C1 segment of cervical spinal cord (tissue), 14 donors: ENCODE measurements at places on chromosomes 6 and 20.

- DNase-seq: no peak
These were observed 205.3 kb downstream of the THBS2 start for GRCh38 chr6:169048185-169048864.

GRCh38 chr6:158757753-158758090 lies 61.4 kb downstream of the EZR start:
- DNase-seq: no peak

GRCh38 chr6:31366693-31367470 lies 9.9 kb upstream of the HLA-B start:
- DNase-seq: peak; percentile 44

- no peak for DNase-seq
These were observed 839.9 kb downstream of the MAFB start for GRCh38 chr20:39849171-39849570.

DNA sequence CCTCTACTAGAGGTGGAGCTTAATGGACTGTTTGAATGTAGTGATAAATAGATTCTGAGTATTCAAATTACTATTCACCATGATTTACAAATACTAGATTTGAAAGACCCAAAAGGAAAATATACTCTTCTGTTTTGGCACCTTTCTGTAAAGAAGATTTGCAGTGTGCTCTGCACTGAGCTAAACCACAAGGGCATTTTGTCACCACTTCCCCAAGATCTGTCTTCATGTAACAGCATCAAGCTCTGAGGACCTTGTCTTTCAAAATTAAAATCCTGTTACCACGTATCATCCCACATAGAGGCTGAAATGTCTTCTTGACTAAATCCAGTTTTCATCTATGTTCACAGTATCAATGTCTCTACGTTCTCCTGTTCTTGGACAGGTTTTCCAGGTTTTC lies 3.3 kb upstream of the PGK2 start:
- DNase-seq: no peak

- DNase-seq: no peak
These were observed 11.6 kb upstream of the MAN1A1 start for GRCh38 chr6:119361209-119361608.

- peak; percentile 85 for DNase-seq
These were observed 161.4 kb downstream of the TBXT start for GRCh38 chr6:166005944-166006899.

- no peak for DNase-seq
These were observed 202.5 kb downstream of the TFAP2B start for GRCh38 chr6:51021171-51021570.

DNA sequence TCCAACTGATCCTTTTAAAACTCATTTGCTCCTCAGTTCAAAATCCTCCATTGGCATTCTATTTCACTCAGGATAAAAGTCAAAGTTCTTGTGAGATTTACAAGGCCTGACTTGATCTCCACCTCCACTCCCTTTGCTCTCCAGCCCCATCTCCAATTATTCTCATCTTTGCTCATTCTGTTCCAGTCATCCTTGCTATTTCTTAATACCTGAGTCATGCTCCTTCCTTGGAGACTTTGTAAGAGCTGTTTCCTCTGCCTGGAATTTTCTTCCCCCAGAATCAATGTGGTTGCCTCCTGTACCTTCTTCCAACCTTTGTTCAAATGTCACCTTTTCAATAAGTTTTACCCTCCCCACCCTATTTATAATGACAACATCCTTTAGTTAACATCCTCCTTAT lies 373.5 kb downstream of the HTR1B start:
- DNase-seq: no peak

GRCh38 chr6:119395192-119395591 lies 45.6 kb upstream of the MAN1A1 start:
- no peak for DNase-seq

DNA sequence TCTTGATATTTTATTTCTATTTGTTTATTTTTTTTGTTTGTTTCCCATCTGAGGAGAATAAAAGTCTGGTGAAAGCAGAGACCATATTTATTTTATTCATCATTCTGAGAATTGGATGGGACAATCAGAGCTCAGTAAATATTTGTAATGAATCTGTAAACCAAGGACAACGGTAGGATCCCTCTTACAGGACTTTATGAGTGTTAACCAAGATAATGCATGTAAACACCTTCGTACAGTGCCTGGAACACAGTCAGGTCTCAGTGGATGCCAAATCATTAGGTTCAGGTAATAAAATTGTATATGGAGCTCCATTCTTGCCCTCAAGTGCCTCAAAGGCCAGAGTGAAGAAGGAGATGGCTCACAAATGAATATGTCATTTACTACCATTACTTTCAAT lies 288.7 kb downstream of the PAX1 start:
- no peak for DNase-seq

DNA sequence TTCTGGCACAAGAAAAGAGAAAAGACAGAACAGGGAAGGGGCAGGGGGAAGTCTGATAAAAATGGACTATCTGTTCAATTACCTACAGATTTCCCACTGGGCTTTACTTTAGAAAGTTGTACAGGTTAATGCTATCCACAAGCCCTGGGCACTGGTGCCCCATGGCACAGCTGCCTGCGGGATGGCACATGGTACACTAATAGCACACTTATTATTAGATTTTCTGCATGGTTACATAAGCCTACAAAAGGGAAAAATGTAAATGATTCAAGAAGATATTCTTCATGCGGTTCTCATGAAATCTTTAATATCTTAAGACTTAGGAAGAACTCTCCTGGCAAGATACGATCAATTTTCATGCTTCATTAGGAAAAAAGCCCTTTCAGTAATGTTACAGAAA lies 137.5 kb downstream of the GMPR start:
- DNase-seq: no peak

GRCh38 chr20:22411627-22412450 lies 172.5 kb downstream of the FOXA2 start:
- no peak for DNase-seq

DNA sequence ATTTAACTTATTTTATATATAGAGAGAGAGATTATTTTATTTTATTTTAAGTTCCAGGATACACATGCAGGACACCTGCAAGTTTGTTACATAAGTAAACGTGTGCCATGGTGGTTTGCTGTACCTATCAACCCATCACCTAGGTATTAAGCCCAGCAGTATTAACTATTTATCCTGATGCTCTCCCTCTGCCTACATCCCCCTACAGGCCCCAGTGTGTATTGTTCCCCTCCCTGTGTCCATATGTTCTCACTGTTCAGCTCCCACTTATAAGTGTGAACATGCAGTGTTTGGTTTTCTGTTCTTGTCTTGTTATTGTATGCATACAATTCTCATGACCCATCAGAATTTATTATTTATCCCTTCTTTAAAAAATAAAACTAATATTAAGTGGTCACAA lies 34.6 kb downstream of the FKBP1C start:
- no peak for DNase-seq

DNA sequence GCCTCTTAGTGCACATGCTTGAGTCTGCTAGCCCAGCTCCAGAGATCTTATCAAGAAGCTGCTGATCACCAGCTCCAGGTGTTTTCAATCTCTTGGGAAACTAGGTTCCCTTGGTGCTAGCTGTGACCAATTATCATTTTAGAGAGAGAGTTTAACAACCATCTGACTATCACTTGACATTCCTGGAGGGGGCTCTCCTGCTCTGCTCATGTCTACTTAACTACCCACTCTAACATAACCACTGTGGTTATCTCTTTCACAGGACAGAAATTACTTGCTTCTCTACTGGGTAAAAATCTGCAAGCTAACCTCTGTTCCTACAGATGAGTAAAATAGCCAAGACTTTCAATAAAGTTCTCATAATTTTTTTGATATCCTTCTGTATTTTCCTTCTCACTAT lies 823.4 kb upstream of the GJE1 start:
- no peak for DNase-seq

DNA sequence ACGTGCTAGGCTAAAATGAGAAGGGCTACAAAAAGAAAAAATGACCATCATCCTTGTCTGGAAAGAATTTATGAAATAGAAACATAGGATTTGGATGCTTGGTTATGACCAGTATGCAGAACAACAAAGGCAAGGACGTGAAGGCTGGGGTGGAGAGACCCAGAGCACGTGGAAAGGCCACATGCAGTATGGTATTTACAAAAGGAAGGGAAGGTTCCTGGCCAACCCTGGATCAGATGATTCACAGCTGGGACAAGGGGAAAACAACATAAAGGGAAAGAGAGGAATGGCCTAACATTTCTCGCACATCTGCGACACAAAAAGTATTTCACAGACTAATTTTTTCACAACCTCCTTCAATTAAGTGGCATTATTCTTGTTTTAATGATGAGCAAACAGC lies 8.2 kb downstream of the STX7 start:
- no peak for DNase-seq

DNA sequence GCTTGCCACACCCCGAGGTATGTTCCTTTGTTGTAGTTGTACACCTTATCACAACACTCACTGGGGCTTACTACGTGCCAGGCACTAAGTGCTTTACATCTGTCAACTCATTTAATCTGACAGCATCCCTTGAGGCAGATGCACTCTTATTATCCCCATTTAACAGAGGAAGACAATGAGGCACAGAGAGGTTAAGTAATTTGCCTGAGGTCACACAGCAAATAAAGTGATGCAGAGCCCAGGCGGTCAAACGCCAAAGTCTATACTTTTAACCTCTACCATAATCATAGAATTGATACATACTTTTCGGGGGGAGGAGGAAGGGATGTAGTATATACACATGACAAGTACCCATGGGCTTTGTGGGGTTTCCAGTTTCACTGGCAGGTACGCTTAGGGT lies 37.7 kb downstream of the MDFI start:
- no peak for DNase-seq

- DNase-seq: no peak
These were observed 2.0 kb downstream of the COL19A1 start for GRCh38 chr6:69868252-69868804.

- DNase-seq: no peak
These were observed 189.2 kb downstream of the TBC1D7 start for GRCh38 chr6:13139119-13139518.

GRCh38 chr20:46006022-46006705 lies 2.5 kb upstream of the MMP9 start:
- DNase-seq: no peak

GRCh38 chr6:38259736-38260135 lies 380.0 kb downstream of the BTBD9 start:
- DNase-seq: no peak

GRCh38 chr6:105791583-105792318 lies 294.4 kb upstream of the PRDM1 start:
- DNase-seq: no peak

DNA sequence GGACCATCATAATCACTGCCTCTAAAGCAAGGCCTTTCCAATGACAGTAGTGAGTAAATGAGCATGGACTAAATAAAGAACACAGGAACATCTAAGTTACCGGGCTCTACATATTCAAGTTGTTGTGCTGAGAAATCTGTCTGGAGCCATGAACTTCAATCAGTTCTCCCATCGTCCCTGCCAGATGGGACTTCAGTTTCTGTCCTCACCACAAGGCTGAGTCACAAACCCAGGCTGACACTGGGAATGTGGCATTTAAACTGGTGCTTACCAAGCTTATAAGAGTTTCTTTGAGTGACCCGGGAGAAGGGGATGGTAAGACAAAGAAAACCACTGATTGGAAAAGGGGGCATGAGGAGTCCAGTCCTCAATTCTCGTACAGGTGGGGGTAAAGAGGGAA lies 497.0 kb downstream of the MAFB start:
- DNase-seq: no peak

DNA sequence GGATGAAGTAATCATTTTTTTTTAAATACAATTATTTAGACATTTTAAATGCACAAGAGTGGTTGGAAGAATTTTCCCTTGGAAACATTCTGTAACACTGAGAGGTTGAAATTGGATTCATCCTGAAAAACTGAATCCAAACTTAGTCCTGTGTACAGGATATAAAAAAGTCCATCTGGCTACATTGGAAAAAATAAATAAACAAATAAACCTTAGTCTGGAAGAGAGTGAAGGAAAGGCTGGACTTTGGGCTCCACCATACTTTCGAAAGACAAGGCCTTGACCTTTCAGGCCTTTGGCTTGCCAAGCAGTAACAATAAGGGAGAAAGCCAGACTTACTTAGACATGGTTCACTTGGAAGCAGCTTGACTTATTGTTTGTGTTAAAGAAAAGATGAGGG lies 664.3 kb downstream of the TENT5A start:
- no peak for DNase-seq

GRCh38 chr6:83917001-83917400 lies 57.5 kb downstream of the CYB5R4 start:
- no peak for DNase-seq

DNA sequence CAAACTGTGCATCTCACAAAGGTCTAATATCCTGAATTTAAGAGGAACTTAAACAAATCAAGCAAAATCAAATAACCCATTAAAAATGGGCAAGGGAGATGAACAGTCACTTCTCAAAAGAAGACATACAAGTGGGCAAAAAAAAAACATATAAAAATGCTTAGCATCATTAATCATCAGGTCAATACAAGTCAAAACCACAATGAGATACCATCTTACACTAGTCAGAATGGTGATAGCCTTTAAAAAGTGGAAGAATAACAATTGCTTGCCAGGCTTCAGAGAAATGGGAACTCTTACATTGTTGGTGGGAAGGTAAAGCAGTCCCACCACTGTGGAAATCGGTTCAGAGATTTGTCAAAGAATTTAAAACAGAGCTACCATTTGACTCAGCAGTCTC lies 646.7 kb upstream of the PTCHD4 start:
- DNase-seq: no peak

DNA sequence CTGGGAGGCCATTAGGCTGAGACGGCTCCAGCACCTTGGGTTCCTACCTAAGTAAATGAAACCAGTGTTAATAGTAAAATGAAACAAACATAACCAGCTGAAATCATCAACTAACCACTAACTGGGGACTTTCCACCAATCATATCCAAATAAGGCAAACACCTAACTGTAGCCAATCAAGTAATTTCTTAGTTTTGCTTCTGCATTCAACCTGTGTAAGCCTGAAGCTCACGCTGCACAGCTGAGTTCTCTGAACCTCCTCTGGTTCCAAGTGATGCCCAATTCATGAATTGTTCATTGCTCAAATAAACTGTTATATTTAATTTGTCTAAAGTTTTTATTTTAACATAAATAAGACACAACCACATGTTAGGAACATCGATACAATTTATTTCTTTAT lies 22.5 kb downstream of the KLHL32 start:
- no peak for DNase-seq

DNA sequence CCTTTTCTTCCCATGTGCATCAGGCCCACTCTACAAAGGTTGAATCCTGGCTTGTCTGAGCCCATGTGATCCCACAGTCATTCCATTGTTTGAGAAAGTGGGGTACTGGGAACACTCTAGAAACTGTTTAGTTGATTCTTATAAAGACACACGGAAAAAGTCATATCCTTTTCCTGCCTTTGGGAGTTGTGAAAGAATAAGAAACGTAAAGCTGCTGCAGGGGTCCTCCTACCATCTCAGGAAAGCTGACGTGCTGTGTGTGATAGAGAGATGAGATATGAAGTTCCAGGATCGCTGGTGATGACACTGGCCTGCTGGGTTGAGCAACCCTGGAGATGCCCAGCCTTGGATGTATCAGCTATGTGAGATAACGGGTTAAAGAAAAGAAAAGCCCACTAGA lies 21.3 kb upstream of the HLA-DRB5 start:
- DNase-seq: no peak
